ENCODE measurements at places on chromosomes 1 and 21. TPM values are rescaled to one million over a fixed set of nuclear protein-coding genes. Genes with fewer than 3 reads are reported as not detected.

The ZFP69B gene
- total RNA-seq, result 8.6 TPM

The ASCL5 gene
- total RNA-seq, result not detected

GRCh38 chr1:84462118-84462517 is 16.9 kb upstream of the RPF1 start:
- DNase-seq, result no peak

DNA sequence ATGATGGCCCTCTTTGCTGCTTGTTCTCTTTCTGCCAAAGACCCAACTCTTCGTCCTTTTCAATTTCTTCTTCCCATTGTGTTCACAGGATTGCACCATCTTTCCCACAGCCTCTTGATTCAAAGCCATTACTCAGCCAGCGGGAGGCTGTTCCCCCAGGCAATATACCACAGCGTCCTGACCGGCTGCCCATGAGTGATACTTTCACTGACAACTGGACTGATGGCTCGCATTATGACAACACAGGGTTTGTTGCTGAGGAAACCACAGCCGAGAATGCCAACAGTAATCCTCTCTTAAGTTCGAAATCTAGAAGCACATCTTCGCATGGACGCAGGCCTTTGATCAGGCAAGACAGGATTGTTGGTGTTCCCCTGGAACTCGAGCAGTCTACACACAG is 167.4 kb downstream of the LRRC40 start:
- no peak for DNase-seq

- no peak for DNase-seq
These were observed 576.1 kb upstream of the RGS18 start for GRCh38 chr1:191582169-191582568.

DNA sequence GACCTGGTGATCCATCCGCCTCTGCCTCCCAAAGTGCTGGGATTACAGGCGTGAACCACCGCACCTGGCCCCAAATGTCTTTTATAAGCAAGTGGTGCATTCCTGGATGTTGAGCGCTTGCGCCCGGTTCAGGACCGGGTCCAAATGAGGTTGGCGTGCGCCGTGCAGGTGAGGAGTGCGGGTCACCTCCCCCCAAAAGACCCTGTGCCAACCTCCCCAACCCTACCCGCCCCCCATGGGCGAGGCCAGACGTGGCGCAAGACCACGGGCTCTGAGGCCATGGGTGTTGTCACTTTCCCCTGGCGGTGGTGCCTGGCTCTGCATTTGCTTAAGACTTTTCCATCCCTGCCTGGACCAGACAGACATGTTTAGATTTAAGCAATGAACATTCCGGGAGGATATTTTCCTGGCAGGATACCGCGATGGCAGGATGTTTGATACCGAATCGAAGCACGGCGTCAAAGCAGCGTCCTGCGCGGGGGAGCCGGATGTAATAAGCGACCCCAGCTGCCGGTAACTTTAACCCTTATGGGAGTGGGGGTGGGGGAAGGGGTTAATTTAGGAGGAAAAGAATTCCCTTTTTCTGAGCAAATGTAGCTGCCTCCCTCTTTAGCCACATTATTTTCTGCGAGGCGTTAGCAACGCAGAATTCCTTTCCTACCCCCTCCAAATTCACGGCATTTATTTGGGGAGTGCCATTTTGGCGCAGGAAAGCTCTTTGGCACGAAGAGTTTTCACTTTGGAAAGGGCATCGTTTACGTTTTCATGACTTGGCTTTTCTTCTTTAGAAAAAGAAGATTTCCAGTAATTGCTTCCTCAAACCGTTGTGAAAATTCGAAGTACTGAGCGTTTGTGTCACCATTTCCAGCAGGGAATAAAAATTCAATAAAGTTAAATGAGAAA is 27.8 kb upstream of the RNF187 start:
- DNase-seq, result peak; percentile 94

GRCh38 chr1:119275145-119276134 is 93.1 kb upstream of the HAO2 start:
- peak; percentile 44 for DNase-seq

DNA sequence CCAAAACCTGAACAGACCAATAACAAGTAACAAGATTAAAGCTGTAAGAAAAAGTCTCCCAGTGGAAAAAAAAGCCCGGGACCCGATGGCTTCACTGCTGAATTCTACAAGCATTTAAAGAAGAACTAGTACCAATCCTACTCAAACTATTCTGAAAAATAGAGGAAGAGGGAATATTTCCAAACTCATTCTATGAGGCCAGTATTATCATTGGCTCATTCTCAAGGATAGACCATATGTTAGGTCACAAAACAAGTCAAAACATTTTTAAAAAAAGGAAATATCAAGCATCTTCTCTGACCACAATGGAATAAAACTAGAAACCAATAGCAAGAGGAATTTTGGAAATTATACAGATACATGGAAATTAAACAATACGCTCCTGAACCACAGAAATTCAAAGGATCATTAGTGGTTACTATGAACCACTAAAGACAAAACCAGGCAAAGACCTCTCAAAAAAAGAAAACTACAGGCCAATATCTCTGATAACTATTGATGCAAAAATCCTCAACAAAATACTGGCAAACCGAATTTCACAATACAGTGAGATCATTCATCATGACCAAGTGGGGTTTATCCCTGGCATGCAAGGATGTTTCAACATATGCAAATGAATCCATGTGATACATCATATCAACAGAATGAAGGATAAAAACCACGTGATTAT is 13.9 kb upstream of the IL20 start:
- no peak for DNase-seq

GRCh38 chr1:150543500-150544143 is 5.6 kb upstream of the ADAMTSL4 start:
- DNase-seq, result no peak
